ENCODE measurements at places on chromosomes 16 and 17.

DNA sequence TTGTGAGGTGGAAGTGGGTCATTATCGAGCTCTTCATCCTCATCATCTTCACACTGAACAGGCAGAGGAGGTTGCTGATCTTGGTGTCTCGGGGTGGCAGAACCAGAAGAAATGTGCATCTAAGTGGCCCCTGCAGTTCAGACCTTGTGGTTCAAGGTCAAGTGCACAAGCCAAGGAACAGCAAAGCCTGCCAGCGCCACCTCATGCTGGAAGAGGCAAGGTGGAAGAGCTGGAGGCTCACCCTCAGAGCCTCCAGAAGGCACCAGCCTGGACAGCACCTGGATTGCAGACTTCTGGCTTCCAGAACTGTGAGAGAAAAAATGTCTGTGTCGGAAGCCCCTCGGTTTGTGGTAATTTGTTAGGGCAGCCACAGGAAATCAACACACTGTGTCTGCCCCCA is 32.7 kb downstream of the IFT140 start:
- DNase-seq = no peak

DNA sequence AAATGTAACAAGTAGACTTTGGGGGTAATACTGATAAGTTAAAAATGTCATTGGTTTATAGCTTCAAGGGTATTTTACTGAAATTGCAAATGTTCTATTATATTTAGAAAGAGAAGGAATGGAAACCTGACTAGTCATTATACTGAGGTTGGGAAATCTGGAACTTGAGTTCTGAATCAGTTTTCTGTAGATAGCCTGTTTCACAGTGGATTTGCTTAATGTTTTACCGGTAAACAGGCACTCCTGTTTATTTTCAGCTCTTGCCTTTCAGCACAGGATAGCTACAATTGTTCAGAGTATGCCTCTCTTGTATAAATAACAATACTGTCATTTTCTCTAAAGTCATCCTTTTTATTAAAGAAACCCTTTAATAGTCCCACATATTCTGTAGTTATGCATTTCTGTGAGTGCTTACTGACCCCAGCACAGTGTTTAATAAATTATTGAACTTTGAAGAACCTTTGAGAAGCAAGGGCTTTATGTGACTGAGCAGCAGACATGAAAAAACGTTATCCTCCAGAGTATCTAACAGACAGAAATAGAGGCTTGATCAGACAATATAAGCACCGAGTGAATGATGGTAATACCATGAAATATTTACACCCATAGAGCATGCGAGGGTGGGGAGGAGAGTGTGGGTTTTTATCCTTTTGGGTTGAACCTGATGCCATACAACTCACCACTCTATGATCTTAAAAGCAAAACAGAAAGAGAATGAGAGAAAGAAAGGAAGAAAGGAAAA is 58.2 kb downstream of the FTO start:
- no peak for DNase-seq

- no peak for DNase-seq
These were observed 31.2 kb downstream of the BEAN1 start for GRCh38 chr16:66458292-66458691.

GRCh38 chr17:74756891-74757290 is 8.5 kb downstream of the NHERF1 start:
- no peak for DNase-seq

DNA sequence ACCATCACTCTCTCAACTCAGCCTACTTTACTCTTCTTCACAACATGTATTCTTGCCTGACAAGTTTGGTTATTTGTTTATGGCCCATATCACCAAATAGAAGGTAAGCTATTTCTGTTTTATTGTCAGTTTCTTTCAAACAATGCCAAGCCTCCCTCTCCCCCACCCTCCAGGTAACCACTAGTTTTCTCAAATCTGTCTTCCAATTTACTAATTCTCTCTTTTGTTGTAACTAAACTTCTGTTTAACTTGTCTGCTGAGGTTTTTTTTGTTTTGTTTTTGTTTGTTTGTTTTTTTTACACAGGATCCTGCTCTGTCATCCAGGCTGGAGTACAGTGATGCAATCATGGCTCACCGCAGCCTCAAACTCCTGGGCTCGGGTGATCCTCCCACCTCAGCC is 34.9 kb downstream of the CHCT1 start:
- DNase-seq = no peak
